EH (cell line): ENCODE measurements at places on chromosomes 7 and 10.
A peak's percentile ranks its signal among the peaks of the same experiment; 100 is the strongest.

GRCh38 chr10:514137-514671 is 175.3 kb downstream of the DIP2C start:
- DNase-seq = no peak

DNA sequence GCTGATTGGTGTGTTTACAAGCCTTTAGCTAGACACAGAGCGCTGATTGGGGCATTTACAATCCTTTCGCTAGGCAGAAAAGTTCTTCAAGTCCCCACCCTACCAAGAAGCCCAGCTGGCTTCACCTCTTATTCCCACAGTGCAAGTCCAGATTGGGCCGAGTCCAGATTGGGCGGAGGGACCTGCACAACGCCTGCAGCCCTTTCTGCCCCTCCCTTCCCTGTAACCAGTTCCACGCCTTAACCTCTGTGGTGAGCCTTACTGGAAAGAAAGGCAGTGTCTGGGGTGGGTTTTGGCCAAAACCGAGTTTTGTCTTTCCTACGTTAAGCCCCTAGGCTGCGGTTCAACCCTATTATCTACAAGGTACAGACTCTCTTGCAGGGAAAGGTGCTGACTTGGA is 268.7 kb downstream of the ZEB1 start:
- DNase-seq = no peak

- no peak for DNase-seq
Observed at GRCh38 chr10:79923669-79924068, 25.2 kb downstream of the SFTPD start.

DNA sequence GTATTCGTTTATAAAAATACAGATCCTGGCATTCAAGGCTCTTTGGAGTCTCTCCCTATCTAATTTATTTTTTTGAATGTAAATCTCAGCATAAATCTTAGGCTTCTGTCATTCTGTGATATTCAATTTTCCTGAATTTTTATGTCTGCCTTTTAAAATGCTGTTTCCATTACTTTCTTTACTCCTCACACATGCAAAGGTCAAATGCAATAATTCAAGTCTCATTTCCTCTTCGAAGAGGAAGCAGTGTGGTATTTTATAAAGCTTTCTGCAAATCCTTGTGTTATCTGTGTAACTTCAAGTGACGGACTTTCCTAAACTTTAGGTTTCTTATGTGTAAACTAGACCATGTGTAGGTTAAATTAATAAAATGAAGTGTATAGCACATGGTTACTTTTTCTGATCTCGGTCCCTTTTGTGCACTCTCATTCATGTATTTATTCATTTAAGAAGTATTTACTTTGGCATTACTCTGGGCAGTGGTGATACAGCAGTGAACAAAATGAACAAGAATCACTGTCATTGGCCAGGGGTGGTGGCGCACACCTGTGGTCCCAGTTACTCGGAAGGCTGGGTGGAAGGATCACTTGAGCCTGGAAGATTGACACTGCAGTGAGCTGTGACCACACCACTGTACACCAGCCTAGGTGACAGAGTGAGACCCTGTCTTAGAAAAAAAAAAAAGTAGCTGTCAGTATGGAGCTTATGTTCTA is 332.2 kb downstream of the EXOC4 start:
- no peak for DNase-seq

DNA sequence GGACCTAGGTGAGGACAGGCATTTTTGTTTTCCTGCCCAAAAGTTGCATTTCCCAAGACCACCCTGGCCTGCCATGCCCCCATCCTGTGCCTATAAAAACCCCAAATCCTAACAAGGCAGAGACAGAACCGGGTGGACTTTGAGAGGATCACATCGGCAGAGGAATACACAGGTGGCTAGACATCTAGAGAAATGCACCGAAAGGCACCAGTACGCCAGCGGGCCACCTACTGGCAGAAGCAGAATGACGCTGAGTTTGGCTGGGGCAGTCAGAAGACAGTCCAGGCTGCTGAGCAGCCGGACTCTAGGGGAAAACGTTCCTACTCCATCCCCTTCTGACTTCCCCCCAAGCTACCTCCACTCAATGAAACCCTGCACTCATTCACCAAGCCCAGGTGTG is 2.8 kb downstream of the AKR1C4 start:
- DNase-seq = no peak

GRCh38 chr7:36131026-36131425 is 22.0 kb upstream of the EEPD1 start:
- DNase-seq = no peak

DNA sequence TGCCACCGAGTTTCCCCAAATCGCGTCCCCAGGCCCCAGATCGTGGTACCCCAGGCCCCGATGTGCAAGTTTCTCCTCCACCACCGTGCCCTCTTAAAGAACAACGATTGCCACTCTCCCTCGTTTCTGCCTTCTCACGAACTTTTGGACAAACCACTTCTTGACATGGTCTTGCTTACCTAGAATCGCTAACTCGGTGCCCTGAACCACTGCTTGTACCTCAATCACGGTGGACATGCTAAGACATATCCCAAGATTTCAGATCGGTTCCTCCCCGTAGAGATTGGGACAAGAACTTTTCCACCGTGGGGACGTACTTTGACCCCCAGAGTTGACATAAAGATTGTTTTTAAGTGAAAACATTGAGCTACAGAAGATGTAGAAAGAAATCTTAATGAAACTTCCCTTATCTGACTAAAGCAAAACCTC is 477 bp upstream of the ZC3HAV1 start:
- DNase-seq = no peak

DNA sequence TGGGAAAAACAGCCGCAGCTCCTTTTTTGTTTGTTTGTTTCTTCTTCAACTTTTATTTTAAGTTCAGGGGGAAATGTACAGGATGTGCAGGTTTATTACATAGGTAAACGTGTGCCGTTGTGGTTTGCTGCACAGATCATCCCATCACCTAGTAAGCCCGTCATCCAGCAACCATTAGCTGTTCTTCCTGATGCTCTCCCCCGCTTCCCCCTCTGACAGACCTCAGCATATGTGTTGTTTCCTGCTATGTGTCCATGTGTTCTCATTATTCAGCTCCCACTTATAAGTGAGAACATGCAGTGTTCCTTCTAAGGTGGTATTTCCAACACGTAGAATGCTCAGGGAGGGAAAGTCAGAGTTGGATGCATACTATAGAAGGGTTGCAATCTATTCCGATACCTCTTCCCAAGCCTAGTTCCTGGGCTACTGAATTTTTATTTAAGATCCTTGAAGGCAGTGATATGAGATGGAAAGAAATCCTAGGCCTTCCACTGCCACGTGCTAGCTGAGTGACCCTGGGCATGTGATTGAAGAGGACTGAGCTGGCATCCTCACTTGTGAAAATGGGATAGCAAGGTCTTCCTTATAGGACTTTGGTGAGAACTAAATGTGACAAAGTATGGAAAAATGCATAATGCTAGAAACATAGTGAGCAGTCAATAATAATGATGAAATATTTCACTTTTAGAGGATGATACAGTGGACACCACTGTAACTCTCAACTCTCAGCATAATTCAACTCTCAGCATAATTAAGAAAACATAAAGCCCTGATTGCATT is 278.5 kb downstream of the REEP3 start:
- DNase-seq = peak; percentile 11

DNA sequence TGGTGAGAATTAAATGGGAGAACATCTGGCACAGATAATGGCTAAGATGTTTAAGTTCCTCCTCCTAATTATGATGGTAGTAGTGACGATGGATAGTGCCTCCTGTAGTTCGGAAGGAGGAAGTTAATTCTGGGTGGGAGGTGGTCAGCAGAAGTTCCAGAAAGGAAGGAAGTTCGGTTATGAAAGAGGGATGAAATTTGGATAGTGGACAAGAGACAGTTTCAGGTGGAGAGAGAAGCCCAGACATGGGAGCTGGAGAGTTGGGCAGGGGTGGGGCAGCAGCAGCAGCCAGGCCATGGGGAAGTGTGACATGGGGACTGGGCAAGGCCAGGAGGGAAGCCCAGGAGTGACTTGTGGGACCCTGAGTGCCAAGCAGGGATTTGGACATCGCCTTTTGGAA is 99.5 kb downstream of the CCNY start:
- DNase-seq = no peak

GRCh38 chr10:18159557-18159956 is 19.3 kb downstream of the CACNB2 start:
- no peak for DNase-seq

DNA sequence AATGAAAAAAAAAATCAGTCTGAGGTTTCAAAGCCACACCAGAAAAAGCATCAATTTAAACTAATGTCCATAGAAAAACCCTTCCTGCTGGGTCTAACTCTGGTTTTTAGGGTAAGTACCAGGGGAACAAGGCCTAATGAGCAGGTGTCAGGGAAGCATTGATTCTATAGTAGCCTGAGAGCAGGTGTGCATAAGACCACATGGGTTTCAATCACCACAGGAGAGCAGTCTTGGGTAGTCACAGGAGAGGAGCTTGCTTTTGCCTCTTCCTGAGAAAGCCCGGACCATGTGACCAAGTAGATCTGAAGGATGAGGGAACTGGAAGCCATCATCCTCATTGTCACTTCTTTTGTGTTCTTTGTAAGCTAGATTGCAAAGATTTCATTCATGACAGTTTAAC is 66.3 kb upstream of the AGK start:
- no peak for DNase-seq

DNA sequence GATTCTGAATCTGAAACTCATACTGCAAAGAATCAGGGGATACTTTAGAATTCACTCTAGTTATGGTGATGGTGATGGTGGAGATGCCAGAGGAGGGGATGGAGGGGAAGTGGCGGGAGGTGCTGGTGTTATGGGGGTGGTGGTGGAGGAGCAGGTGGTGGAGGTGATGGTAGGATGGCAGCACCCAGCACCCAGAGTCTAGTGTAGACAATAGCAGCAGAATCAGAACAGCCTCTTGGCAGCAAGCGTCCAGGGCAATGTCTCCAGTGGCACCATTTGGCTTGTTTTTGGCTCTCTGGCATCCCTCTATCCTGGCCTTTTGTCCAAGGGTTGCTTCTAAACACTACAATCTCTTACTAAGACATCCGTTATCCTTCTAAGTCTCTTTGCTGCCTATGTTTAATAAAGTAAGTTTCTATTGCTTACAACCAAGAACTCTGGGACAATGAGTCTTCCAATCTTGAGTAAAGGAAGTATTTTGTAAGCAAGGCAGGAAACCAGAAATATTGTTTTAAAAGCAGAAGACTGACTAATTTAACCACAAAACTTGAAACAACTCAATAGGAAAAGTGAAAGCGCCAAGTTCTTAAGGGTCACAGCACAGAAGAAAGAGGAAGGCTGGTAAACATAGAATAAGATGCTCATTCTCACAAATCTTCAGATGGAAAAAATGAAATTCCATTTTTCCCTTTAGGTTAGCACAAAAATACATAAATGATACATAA is 42.4 kb upstream of the GDF10 start:
- DNase-seq = peak; percentile 43

- DNase-seq = no peak
Observed at GRCh38 chr7:20227291-20227795, 10.2 kb upstream of the MACC1 start.

GRCh38 chr10:113473851-113474250 is 79.0 kb upstream of the HABP2 start:
- DNase-seq = peak; percentile 86

- no peak for DNase-seq
Observed at GRCh38 chr7:101939136-101939695, 121.8 kb downstream of the CUX1 start.

DNA sequence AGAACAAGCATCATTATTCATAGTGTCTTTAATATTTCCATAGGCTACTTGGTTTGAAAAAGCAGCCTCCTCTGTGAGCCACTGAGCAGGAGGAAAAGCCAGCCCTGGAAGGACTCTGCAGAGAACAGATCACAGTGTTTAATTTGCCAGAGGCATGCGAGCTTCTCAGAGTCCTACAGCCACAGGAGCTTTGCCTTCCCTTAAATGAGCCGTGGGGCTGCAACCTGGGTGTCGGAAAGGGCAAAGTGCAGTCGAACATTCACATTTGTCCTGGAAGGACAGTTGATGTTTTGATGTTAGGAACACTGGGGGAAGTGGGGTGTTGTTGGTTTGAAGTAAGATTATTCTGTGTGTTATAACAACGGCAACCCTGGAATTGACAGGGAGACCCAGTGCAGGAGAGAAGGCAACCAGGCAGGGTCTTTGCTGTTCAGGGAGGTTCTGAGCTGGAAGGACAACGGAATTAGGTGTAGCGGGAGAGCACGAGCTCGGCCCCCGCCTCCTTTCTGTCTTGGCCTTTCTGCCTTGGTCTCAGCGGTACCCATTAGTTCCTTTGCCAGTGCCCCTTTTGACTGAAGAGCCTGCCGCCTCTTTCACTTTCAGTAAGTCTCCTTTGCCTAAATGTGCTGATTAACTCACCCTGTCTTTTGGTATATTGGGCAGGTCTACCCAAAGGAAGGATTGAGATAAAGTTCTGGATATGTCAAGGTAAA is 192.3 kb upstream of the PITRM1 start:
- no peak for DNase-seq

DNA sequence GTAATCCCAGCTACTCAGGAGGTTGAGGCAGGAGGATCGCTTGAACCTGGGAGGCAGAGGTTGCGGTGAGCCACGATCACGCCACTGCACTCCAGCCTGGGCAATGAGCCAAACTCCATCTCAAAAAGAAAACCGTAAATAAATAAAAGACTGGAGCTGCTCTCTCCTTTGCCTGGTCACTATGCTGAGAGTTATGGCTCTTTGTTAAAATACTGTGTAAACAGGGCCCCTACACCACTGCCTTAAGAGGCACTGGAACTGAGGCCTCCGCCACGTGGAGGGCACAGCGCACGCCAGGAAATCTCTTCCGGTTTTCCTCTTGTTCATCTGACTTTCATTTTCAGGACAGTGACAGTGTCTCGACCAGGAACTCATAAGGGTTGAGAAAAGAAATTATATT is 123.3 kb downstream of the PAXIP1 start:
- DNase-seq = no peak

- DNase-seq = no peak
Observed at GRCh38 chr10:73232887-73233286, 14.2 kb downstream of the DNAJC9 start.

GRCh38 chr7:55534916-55535590 is 37.2 kb downstream of the VOPP1 start:
- no peak for DNase-seq

GRCh38 chr7:2834748-2835441 is 9.2 kb downstream of the GNA12 start:
- DNase-seq = no peak

DNA sequence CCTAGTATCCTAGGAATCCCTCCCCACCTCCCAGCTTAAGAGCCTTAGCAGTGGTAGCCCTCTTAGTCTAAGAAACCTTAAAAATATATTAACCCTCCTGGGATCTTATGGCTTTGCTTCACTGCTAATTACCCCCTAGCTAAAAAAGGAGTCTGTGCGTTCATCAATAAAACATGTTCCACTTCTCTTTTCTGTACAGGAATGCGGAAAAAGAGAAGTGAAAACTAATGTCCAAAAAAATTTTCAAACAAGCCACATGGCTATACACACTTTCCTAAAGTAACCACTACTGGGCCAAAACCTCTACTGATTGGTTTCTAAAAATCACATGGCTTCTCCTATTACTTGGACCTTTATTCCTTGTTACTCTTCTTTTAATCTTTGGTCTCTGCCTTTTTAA is 667.1 kb upstream of the LRRTM3 start:
- DNase-seq = no peak

- no peak for DNase-seq
Observed at GRCh38 chr10:123390874-123391273, 236.7 kb downstream of the BUB3 start.

GRCh38 chr10:28684157-28684985 is 7.0 kb downstream of the BAMBI start:
- no peak for DNase-seq
